ENCODE measurements at places on chromosomes 12 and 14.

- DNase-seq: peak; percentile 82
These were observed 14.8 kb upstream of the PPP1R1A start for GRCh38 chr12:54603173-54603814.

GRCh38 chr12:19115285-19115684 is 14.2 kb upstream of the PLEKHA5 start:
- DNase-seq: no peak

DNA sequence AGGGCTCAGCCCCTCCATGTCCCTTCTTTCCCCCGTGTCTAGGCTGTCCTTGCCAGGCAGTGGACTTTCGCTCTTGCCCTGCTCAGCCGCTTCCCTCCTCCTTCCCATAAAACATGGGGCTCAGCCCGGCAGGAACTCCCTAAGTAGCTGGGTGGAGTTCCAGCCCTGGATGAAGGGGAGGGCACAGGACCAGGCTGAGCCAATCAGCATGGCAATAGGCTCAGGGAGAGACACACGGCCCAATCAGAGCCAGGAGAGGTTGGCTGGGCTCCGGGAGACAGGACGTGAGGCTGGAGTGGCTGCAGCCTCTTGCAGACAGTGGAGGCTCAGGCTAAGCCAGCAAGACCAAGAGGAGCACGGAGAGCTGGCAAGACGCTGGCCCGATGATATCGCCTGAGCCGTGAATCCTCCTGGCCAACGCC is 54.3 kb downstream of the GALNT9 start:
- DNase-seq: peak; percentile 78

- no peak for DNase-seq
These were observed 21.8 kb downstream of the G2E3 start for GRCh38 chr14:30580616-30581282.

DNA sequence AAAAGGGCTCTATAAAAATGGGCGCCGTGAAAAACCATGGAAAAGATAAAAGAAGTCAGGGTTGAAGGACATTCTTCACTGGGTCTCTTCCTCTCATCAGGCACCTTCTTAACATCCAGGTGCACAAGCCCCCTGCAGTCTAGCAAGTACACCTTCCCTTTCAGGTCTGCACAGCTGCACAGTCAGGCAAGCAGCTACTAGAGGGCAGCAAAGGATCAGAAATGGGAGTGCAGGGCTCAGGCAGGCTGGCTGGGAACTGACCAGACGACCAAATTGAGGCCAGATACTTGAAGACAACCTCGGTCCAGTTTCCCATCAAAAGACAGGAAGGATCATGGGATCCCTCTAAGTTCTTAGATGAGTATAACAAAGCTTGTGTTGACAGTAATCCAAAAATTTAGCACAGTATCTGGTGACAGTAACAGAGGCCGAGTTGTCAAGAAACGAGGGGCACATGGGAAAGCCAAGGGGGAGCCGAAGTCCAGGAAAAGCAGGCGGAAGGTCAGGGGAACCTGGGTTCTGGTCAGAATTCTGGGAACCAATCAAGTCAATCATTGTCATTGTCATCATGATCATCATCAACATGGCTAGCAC is 10.1 kb upstream of the GRIP1 start:
- DNase-seq: peak; percentile 78

- no peak for DNase-seq
These were observed 66.7 kb downstream of the CCDC88C start for GRCh38 chr14:91350813-91351511.

DNA sequence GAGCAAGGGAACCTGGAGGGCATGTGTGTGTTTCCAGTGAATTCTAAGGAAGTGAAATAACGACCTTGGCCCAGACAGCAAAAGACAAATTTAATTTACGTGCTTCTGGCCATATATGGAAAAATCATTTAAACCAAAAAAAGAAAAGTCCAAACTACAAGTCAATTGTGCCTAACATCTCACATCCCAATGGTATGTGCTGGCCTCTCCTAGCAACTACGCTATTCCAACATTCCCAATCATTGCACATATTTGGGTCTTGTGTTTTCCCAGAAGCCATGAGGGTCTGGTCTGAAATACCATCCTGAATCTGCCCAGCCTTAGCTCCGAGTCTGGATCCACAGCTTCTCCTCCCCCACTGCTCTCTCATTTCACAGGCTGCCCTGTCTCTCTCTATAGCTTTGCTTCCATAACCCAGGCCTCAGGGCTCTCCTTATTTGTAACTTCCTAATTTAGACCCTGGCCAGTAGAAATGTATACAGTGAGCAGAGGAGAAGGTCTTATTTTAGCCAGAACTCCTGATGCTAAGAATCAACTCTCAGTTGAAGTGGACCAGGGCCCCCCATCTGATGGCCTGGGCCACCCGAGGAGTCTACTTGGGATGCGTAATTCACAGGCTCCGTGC is 224.6 kb downstream of the ANO2 start:
- no peak for DNase-seq

DNA sequence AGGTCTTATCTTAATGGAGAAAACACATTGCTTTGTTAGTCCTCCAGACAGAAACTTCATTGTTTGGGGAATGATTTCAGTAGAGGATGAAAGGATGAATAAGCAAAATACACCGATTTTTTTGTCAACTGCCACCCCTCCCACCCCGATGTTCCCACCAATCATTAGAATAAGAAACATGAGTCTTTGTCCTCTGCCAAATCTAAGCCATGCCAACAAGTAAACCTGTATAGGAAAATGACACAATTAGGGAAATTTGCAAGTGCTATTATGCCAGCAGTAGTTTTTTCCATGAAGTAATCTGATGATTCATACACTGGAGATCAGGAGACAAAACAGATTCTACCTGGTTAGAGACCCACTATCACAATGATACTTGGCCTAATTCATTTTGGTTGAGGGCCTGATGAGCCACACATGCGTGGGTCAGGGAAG is 35.9 kb downstream of the FLRT2 start:
- DNase-seq: no peak

- DNase-seq: peak; percentile 72
These were observed 186.4 kb downstream of the MSRB3 start for GRCh38 chr12:65464930-65465329.
